D341Med (cell line): ENCODE measurements at places on chromosomes 3 and 15.
A peak's percentile ranks its signal among the peaks of the same experiment; 100 is the strongest.

DNA sequence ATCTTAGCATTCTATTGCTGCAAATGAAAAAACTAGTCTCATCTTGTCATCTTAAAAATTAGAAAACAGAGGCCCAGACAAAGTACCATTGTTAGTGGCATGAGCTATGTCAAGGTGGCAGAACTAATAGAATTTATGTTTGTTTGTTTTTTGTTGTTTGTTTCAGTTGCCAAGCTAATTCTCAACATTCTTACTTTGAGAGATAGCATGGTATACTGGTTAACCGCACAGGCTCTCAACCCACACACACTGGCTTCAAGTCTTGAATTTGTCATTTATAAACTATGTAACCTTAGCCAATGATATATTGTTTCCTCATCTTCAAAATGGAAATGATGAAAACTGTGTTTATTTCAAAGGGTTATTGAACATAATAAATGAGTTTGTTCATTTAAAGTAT is 367.6 kb upstream of the PLSCR5 start:
- DNase-seq = no peak

- no peak for DNase-seq
Observed at GRCh38 chr3:69368129-69368741, 17.7 kb downstream of the FRMD4B start.

DNA sequence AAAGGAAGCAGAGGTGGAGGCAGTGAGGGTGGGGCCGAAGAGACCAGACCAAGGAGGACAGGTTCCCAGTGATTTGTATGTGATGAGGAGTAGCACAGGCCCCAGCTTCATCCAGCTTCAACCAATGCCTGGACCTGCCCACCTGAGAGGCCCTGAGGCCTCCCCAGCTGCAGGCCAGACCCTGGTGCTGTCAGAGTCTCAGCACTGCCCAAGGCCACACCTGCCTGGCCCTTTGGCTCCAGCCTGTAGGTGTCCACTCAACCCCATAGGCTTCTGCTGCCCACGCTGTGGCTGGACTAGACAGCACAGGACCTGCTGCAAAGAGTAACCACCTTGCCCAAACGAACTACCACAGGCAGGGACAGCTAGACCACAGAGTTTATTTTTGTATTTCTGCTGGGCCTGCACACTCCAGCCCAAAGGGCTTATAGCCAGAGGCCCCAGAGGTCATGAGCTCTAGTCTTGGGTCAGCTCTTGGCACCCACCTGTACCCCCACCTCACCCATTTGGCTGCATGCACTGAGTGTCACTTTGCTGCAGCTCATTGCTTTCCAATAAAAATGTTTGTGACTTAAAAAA is 81.9 kb upstream of the CDV3 start:
- no peak for DNase-seq

- no peak for DNase-seq
Observed at GRCh38 chr3:196599734-196600128, 31.3 kb downstream of the FBXO45 start.

DNA sequence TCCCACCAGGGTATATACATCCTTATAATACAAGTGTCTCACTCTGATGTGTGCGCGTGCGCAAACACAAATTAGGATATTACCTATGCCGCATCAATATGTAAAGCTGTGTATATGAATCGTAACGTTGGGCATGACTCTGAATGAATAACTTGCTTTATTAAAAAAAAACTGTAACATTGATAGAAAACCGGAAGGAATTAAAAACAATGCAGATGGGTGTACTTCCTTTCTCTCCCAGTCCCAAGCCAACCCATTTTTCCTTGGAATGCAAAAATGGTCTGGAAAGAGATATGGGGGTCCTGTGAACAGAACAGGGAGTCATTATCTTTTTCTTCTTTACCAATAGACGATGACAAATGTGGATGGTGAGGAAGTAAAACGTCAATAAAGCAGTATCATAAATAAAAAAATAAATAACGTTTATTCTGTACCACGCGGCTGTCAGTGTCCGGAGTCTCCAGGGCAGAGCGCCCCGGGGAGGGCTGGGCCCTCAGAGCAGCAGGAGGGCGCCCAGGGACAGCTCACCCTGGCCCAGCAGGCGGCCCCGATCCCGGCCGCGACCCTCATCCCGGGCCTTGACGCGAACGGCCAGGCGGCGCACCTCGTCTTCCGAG is 1.6 kb downstream of the C2CD4B start:
- no peak for DNase-seq

- no peak for DNase-seq
Observed at GRCh38 chr3:29347412-29347811, 66.5 kb downstream of the RBMS3 start.

- no peak for DNase-seq
Observed at GRCh38 chr3:98903705-98904481, 2.4 kb upstream of the DCBLD2 start.

GRCh38 chr3:134375582-134376384 is 1.5 kb upstream of the AMOTL2 start:
- DNase-seq = no peak

DNA sequence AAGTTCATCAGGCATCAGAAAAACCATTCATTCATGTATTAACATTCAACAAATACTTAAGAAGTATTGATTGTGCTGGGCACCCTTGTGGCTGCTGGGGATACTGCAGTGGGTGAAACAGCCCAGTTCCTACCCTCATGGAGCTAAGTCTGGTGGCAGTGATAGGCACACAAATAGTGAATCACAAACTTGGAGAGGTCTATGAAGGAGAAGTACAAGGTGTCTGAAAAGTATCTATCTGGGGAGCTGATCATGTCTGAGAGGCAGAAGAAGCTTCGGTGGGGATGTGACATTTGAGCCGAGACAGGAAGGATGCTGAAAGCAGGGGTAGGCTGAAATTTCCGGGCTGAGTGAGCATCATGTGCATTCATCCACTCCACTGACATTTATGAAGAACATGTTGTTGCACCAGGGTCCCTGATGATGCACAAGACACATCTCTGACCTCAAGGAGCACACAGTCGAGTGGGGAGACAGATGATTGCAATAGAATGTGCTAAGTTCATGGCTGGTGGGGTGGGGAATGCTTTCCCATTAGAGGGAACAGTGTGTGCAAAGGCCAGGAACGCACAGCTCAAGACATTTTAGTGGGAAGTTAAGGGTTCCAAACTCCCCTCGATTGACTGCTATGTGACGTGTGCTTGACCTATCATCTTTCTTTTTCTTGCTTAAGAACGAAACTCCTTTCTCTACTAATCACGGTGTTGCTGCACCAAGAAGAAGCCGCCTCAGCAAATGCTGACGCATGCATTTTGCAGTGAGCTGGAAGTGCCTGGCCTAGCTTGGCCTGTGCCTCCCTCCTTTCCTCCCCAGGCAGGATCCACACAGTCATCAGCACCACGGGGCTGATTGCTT is 309.1 kb upstream of the ICE2 start:
- no peak for DNase-seq

DNA sequence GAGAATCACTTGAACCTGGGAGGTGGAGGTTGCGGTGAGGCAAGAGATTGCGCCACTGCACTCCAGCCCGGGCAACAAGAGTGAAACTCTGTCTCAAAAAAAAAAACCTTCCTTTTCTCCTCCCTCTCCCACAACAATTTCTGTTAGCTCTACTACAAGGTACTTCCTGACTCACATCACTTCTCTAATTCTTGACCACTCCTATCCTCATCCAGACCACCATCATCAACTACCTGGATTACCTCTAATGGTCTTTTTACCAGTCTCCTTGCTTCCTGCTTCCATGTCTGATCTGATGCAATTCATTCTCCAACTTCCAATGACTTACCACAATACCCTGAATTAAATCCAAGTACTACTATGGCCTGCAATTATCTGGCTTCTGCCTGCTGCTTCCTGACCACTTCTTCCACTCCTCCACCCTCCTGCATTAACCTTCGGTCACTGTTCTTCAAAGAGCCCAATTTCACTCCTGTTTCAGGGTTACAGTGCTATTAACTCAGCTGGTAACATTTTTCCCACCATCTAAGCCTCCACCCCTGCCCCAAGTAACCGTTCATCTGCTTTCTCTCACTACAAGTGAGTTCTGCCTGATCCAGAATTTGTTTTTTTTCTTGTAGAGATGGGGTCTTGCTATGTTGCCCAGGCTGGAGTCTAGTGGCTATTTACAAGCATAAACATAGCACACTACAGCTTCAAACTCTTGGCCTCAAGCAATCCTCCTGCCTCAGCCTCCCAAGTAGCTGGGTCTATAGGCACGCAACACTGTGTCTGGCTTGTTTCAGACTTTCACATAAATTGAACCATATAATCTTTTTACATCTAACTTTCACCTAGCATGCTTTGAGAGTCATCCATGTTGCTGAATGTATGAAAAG is 27.8 kb downstream of the DCAF1 start:
- DNase-seq = no peak

DNA sequence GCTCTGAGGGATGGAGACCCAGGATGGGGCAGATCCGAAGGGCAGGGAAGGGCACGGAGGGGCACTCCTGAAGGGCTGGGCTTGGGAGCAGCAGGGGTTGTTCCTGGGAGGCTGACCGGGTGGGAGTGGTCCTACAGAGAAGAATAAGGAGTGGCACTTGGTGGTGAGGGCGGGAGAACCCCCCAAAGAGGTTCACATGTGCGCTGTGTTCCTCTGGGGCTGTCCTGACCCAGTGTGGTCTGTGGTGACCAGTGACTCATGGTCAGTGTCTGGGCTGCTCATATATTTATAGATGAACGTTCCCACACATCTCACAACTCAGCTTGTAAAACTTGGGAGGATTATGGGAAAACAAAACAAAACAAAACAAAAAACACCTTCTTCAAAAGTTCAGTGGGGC is 10.0 kb downstream of the TRPM1 start:
- DNase-seq = no peak

GRCh38 chr15:65416845-65417416 is 5.8 kb downstream of the IGDCC4 start:
- DNase-seq = peak; percentile 77

DNA sequence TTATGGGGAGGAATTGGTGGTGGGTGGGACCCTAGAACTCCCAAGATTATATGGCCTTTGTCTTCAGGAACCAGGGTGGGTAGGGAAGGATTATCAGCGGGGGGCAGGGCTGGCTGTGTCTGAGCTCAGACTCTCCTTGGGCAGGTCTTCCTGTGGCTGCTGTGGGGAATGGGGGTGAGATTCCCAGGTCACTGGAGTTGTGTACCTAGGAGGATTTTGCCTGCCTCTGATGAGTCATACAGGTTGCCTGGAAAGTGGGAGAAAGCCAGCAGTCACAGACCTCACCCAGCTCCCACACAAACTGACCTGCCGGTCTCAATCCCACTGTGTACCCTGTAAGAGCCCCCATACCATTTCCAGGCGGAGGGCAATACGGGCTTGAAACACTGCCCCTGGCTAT is 209.9 kb upstream of the CNTN3 start:
- DNase-seq = no peak

DNA sequence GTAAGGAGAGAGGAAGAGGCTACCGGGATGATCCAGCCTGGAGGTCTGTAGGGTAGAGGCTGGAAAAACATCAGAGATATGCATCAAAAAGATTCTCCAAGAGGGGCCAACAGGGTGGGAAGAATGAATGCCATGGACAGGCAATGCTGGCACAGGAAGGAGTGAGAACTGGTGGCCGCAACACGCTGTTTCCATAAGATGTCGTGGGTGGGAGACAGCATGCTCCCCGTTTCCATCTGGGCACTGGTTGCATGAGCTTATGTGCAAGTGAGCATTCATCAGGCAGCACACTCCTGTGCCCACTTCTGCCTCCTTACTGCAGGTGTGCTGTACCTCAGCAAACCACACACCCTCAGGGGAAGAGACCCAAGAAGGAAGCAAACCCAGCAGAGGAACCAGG is 59.4 kb downstream of the GABRB3 start:
- no peak for DNase-seq

GRCh38 chr15:70480196-70480856 is 283.0 kb downstream of the UACA start:
- DNase-seq = no peak
